ENCODE measurements at places on chromosomes 1 and 21.

DNA sequence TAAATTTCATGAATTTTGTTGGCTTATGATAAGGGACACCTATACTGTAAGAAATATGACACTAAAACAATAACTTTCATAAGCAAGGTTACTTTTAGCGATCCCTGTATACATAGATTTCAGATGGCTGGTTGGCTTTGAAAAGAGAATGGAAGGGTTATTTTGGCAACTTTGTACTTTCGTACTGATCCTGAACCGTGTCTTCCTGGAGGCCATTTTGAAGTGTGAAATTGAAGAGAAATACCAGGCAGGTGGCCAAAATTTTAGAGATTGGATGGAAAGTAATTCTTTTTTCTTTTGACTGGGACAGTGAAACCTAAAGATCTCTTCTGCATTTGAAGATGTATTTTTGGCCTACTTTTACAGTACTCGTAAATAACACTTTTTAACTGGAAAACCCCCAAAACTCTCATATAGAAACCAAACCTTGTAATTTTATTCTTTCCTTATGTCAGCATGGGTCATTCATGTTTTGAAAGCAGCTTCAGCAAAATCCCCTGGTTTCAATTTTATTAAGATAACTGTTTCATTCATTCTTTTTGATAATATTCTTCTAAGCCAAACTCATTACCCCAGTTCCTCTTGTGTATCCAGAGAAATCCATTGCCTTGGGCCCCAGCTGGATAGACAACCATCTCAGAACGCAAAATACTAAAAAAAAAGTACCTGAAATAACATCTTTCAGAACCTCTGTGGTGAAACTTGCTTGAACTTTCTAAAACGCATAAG, 38.4 kb upstream of the ZNF281 start:
- no peak for DNase-seq

GRCh38 chr1:75087278-75087677, 46.9 kb upstream of the LHX8 start:
- no peak for DNase-seq

- no peak for DNase-seq
Measured at GRCh38 chr1:208910161-208910560, 666.0 kb upstream of the PLXNA2 start.

DNA sequence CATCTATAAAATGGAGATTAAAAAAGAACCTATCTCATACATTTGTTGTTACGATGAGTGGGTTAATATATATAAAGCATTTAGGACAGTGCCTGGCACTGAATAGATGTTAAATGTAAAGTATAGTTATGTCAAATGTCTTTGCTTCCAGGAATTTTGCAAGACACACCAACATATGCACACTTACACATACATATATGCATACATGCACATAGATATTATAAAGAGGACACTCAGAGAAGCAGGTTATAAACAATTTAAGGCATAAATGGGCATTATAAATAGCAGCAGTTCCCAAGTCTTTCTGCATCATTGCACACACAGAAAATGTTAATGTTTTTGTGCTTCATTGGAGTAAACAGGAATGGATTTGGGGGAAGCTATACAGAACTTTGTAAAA, 13.3 kb downstream of the CYP4X1 start:
- DNase-seq = no peak

DNA sequence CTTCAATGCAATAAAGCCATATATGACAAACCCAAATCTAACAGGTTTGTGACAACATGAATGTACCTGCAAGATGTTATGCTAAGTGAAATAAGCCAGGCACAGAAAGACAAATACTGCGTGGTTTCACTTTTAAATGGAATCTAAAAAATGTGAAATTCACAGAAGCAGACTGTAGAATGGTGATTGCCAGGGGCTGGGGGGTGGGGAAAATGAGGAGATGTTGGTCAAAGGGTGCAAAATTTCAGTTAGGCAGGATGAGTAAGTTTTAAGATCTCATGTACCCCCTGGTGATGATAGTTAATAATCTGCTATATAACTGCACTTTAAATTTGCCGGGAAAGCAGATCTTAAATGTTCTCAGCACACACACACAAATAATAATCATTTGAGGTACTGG, 160.5 kb downstream of the PTBP2 start:
- no peak for DNase-seq

DNA sequence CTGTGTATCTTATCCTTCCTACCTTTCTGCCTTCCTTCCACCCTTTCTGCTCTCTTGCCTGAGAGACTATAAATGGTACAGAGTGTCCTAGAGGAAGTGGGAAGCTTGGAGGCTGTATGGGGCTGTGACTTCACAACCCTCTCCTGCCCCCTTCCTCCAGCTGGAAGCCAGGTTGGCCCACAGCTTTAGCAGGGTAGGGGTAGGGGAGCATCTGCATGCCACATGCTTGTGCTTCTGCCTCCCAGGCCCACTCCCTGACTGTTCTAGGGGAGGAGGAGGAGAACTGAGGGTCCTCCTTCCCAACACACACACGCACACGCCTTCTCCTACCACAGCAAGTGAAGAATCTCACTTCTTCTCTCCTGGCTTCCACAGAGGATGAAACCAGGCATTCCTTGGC, 3.9 kb upstream of the SLC27A3 start:
- DNase-seq = no peak

GRCh38 chr21:43187715-43188114, 18.9 kb downstream of the CRYAA start:
- DNase-seq = no peak

GRCh38 chr1:224333939-224334786, 4.2 kb upstream of the NVL start:
- no peak for DNase-seq

- DNase-seq = no peak
Measured at GRCh38 chr1:247936415-247936814, 11.7 kb downstream of the OR2AJ1 start.

DNA sequence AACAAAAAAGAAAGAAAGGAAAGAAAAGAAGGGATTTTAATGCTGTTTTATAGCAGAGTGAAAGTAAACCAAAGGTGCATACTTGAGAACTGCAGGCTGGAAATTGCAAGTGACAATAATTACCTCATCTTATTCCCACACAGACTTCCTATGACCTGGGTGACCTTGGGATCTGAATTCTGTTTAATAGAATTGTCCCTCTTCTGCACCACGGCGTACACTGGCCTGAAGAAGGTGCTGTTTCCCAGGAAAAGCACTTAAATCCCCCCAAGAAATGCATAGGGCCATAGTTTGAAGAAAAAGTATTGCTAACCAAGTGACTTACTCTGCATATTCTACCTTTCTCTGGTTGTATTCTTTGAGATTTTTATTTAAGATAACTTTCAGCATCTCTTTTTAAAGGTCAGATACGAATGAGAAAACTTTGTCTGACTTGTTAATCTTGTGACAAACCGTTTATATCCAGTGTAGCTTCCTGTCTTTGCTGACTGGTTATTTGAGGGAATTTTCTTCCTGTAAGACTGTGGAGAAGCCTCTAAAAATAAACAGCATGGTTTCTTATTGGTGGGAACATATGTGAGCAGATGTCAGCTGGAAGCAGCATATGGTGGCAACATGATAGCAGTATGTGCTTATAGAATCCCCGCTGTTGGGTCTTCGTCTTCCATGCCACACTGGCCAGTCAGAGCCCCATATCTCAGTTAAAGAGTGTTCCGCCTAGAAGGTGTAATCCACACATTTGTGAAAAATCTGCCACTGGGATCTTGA, 16.3 kb downstream of the TGFB2 start:
- no peak for DNase-seq

DNA sequence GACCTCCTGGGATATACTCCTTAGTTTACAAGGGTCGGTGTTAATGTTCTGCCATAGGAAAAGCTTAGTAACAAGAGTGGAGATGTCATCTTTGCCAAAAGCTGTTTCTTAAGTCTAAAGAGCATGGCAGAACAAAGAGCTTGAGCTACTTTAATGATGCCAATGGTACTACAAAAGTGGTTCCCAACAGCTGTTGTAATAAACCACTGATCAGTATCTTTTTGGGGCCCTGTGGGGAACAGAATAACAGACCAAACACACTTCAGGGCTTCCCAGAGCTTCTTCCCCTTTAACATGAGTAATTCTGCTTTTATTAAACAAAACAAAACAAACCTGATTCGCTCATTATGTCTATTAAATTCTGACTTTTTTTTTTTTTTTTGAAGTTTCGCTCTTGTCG, 116.3 kb downstream of the NCAM2 start:
- no peak for DNase-seq

DNA sequence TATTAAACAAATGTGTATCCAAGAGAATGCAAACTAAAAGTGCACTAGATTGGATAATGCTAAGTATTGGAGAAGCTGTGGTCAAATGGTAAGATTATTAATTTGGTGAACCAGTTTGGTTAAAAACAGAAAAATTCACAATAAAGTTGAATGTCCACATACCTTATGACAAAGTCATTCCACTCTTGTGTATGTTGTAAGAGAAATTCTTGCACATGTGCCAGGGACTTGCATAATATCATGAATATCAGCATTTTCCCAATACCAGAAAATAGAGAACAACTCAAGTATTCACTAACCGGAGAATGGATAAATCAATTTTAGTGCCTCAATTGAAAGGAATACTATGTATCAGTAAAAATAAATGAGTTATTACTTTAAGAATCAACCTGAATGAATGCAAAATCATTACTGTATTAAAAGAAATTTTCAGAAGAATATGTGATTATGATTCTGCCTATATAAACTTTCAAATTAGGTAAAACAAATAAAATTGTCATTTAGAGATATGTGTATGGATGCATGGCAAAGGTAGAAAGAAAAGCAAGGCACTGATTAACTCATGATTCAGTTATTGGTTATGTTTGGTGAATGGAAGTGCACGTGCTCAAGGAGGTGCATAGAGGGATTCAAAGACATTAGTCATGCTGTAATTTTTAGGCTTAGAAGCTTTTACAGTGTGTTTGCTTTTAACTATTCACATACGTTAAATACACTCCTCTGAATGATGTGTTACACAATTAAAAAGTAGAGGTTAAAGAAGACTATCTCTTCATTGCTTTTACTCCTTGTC, 217.4 kb upstream of the KCNK2 start:
- no peak for DNase-seq

- DNase-seq = no peak
Measured at GRCh38 chr21:42467140-42467983, 28.7 kb downstream of the RSPH1 start.

GRCh38 chr1:240597153-240597745, 14.7 kb downstream of the GREM2 start:
- no peak for DNase-seq

GRCh38 chr1:219405531-219406331, 207.2 kb downstream of the ZC3H11B start:
- no peak for DNase-seq

- no peak for DNase-seq
Measured at GRCh38 chr1:33433509-33434362, 2.8 kb upstream of the PHC2 start.

GRCh38 chr1:212225416-212225815, 59.8 kb upstream of the PPP2R5A start:
- no peak for DNase-seq

GRCh38 chr1:175479521-175480342, 263.7 kb downstream of the TNR start:
- no peak for DNase-seq

- no peak for DNase-seq
Measured at GRCh38 chr1:78224861-78225552, 179.2 kb downstream of the GIPC2 start.

DNA sequence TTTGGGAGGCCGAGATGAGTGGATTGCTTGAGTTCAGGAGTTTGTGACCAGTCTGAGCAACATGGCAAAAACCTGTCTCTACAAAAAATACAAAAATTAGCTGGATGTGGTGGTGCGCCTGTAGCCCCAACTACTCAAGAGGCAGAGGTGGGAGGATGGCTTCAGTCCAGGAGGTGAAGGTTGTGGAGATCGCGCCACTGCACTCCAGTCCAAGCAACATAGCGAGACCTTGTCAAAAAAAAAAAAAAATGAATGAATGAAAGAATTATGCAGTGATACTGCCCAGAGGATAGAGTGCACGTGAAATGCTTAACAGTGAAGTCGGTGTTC, 429 bp upstream of the DPH2 start:
- no peak for DNase-seq
